ENCODE measurements at places on chromosomes 6 and 20. TPM values are rescaled to one million over a fixed set of nuclear protein-coding genes. Genes with fewer than 3 reads are reported as not detected.

Gene FAM217A
- total RNA-seq: not detected

Gene PDYN
- not detected for total RNA-seq

Gene TRIM40
- total RNA-seq: not detected

Gene TPBG
- total RNA-seq: 6.6 TPM

Gene ABHD16B
- total RNA-seq: not detected

Gene PBX2
- 109 TPM for total RNA-seq

DNA sequence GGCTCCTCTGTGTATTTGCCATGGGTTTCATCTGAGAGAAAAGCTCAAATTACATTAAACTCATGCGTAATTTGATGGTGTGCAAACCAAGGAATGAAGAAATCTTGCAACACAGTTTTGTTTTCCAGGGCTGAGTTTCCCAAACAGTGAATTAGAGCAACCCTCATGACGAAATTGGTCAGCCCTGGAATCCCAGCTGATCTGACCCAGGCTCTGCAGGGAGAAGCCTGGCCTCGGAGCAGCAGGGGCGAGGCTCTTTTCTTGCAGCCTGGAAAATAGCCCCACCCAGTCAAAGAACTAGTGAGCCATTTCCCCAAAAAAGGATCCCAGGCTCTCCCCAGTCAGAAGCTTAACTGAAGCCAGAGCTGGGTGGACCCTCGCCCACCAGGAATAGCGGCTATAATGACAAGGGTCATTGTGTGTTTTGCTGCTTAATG, 107.3 kb upstream of the SNX9 start:
- peak; percentile 63 for DNase-seq

DNA sequence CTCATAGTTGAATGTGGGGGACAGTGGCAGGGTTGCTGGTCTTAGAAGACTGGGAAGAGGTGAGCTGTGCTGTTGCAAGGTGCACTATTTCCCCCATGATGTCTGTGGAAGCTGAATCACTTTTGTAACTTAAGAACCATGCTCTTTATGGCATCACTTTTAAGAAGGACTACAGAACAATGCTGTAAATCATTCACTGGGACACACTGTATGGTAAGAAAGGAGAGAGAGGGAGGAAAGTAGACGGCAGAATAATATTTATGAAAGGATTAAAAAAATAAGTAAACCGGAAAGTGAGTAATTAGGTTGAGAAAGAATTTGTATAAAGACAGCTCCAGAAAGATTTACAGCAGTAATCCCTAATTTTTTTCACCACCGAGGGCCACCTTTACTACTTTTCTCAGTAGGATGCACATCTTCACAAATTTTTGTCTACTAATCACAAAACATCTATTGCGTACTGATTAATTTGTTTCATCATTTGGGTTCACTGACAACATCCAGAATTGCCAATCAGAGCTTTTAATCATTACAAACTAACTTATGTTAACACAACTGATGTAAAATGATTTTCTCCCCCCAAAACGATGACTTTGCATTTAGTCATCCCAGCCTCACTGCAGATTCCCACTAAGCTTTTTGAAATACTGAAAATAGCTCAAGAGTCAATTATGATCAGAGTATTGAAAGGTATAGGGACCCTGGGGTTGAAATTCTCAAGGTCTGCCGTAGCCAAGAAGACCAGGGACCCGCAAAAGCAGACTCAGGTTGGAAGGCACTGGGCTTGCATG, 560.7 kb upstream of the NOX3 start:
- DNase-seq: no peak

GRCh38 chr20:24783631-24784492, 165.2 kb upstream of the CST7 start:
- DNase-seq: no peak

- no peak for DNase-seq
Observed at GRCh38 chr6:46648869-46649492, 3.6 kb downstream of the CYP39A1 start.

DNA sequence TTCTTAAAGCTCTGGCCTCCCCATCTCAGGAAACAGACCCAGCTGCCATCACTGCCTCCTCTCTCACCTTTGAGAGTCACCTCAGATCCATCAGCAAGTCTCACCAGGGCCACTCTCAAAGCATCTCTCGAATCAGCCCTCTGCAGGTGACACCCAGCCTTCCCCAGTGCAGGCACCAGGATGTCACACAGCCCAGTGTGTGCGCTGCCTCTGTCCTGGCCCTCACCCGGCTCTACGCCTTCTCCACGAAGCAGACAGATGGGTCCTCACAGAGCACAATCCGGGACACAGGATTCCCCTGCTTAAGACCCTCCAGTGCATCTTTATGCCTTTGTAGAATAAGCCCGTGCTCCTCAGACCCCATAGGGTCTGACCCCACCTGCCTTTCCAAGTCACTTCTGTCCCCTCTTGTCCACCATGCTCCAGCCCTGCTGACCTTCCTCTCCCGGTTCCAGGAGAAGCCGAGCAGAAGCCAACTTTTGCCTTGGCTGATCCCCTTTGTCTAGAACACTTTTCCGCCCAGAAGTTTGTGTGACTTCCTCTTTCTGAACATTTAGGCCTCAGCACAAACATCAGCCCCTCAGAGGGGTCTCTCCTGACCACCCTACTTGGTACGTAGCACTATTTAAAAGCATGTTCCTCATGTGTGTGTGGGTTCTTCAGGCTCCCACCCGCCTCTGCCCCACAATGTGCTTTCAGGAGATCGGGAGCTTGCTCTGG, 60.2 kb downstream of the PSMG4 start:
- DNase-seq: no peak

DNA sequence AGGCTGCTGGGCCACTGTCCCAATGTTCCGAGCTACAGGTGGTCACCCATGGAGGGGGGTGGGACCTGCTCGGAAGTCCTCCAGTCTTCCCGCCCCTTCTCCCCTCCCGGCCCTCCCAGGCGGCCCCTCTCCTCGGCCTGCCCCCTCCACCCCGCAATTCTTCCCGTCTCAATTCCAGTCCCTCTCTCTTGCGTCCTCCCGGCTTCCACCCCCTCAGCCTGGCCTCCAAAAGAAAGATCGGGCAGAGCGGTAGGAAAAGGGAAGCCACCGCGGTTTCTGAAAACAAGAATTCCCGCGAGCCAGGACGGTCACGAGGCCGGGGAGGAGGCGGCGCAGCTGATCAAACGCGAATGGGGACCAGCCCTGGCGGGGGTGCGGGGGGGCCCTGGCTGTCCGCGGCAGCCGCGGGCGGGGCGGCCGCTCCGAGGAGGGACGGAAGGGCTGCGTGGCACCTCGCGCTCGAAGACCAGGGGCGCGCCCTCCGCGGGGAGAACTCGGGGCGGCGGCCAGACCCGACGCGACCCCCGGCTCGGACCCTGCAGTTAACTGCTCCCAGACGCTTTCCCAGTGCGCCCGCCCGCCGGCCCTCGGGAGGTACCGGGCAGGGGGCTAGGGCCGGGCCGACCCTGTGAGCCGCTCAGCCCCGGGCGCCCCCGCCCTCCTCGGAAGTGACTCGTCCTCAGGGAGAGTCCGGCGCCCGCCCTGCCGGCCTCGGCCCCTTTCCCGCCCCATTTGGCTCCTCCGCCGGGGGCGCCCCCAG, 1.0 kb downstream of the PXDC1 start:
- DNase-seq: peak; percentile 90

DNA sequence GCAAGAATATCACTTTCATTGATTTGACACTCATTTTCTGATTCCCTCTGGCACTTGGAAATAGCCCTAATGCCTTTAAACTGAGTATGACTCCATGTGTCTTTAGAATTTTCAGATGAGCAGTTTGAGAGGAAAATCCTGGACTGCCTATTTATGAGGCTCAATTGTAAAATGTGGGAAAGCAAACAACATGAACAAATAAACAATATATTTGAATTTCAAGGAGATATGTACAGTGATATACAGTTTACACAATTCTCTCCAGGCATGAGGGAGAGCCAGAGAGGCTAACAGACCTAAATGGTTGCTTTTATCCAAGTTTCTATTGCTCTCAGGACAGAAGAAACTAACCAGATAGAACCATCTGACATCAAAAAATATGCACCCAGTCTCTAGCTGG, 748.2 kb upstream of the NRSN1 start:
- DNase-seq: no peak

DNA sequence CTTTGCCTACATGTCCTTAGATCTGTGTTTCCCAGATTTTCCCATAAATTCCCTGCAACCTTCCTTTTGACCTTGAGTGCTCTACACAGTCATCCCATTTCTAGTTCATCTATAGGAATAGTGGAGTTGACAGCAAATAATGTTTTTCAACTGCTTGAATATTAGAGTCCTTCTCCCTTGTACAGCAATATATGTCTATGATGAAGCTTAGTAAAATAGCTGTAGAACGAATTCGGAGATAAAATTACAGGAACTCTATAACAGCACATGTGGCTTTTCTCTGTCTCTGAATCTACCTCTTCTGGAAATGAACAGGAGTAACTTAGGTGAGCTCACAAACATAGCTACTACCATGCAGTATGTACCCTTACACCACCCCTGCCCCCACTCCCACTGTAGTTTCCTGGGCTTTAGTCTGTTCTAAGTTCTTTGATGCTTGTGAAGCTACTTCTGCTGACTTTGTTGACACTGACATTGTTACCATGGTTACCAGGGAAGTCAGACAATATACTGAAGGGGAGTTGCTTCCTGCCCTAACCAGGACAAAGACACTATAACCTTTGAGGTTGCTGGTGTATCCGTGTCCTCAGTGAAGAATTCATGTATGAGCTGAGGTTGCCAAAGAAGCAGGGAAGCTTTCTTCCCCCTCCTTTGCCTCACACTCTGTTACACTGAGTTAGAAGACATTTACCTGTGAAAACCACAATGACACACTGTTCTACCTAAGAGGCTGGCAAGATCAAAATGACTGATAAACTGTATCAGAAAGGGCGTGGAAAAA, 35.8 kb upstream of the SHLD1 start:
- no peak for DNase-seq

- no peak for DNase-seq
Observed at GRCh38 chr6:163263998-163264661, 150.4 kb upstream of the QKI start.

DNA sequence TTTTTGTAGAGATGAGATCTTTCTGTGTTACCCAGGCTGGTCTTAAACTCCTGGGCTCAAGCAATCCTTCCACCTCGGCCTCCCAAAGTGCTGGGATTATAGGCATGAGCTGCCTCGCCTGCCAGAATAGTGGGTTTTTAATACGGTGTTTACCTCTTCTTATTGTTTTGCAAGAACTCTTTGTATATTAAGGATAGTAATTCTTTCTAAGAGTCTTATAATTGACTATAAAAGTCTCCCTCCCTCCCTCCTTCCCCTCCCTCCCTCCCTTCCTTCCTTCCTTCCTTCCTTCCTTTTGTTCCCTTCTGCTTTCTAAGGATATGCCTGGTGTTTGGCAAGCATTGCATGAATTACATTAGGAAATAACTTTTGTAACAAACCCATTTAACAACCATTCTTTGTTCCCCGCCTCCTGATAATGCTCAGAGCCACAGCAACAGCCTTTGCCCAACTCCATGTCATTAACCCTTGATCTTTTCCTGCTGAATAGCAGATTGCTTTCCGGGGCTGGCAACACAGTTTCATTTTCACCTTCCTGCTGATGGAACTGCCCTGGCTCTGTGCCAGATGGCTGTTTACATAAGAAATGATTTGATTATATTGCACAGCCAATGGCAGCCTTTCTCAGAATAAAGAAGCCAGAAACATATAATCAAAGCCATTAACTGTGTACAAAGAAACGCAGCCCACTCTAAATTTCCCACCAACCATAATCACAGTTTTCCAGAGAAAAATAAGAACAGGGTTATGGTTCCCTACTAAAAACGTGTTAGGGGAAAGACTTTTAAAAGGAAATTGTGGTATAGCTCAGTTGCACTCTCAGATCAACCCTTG, 143.7 kb upstream of the PTPN1 start:
- peak; percentile 94 for DNase-seq

GRCh38 chr6:161130967-161131766, 139.6 kb downstream of the MAP3K4 start:
- no peak for DNase-seq

- no peak for DNase-seq
Observed at GRCh38 chr6:161694995-161695394, 421.1 kb upstream of the AGPAT4 start.

DNA sequence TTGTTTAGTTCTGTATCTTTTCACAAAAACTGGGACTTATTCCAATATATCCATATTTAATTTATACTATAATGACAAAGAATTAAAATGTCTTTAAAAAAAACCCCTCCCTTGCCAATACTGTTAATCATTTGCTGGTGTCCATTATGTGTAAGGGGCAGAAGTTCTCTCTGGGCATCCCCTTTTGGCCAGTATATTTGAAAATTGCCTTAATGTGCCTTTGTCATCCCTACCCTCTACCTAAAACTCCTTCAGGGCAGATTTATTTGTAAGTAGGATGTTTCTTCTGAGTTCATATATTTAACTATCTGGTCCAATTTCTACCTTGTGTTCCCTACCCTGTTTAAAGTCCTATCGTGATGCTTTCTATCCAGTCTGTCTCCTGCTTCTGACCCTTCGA, 62.9 kb downstream of the ARHGAP18 start:
- DNase-seq: no peak

DNA sequence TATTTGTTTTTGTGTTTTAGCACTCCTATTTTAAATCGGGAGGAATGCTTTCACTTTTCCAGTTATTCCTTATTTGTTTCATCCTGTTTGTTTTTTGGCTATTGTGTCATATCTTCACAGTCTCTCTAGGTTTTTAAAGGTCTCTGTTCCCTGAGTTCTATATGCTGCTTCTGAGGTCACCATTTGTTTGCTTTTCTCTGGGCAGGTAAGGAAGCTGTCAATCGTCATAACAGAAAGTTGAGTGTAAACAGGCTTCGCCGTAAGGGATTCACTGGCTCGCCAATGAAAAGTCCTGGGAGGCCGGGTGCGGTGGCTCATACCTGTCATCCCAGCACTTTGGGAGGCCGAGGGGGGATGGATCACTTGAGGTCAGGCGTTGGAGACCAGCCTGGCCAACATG, 48.7 kb upstream of the RPS6KA2 start:
- no peak for DNase-seq

GRCh38 chr6:5996714-5997419, 9.9 kb downstream of the NRN1 start:
- DNase-seq: no peak

- DNase-seq: no peak
Observed at GRCh38 chr6:111541026-111541681, 58.1 kb upstream of the REV3L start.

DNA sequence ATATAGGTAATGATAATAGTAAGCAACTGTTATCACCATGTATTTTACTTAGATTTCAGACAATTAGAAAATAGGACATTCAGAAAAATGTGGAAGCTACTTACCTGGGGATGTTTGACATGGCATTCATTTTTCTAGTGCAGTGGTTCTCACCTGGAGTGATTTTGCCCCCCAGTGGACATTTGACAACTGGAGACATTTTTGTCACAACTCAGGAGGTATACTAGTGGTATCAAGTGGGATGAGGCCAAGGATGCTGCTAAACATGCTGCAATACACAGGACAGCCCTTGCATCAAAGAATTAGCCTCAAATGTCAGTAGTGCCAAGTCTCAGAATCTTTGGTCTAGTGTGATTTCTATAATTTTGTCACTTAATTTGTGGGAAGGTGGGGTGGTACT, 36.1 kb downstream of the NUS1 start:
- DNase-seq: no peak

DNA sequence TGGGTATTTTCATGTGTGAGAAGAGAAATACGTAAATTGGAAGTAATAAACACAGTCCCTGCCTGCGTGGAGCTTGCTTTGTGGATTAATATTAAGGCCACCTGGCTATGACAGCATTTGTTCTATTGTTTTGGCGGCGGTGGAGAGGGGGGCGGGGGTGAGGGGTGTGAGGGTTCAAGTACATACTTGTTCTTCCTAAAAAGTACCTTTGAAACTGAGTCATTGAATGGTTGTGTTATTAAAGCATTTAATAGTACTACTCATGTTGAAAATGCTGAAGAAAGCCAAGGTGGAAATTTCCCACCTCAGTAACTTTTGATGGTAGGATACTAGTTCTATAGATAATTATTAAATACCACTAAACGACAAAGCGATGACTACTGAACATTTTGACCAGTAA, 95.0 kb downstream of the FOXC1 start:
- DNase-seq: no peak

All from adrenal gland (tissue), 19 donors.